ENCODE measurements at places on chromosomes 11 and 22. TPM values are rescaled to one million over a fixed set of nuclear protein-coding genes. Genes with fewer than 3 reads are reported as not detected.

Gene MGAT3
- total RNA-seq, result 28.0 TPM

Gene RELT
- 92.4 TPM for total RNA-seq

Gene HBE1
- total RNA-seq, result not detected

Gene PVALB
- not detected for total RNA-seq

Gene OR10A2
- not detected for total RNA-seq

Gene PAX6
- not detected for total RNA-seq

Gene FAT3
- not detected for total RNA-seq

Gene KRTAP5-1
- total RNA-seq, result not detected

Gene KIAA1671
- total RNA-seq, result 0.02 TPM

DNA sequence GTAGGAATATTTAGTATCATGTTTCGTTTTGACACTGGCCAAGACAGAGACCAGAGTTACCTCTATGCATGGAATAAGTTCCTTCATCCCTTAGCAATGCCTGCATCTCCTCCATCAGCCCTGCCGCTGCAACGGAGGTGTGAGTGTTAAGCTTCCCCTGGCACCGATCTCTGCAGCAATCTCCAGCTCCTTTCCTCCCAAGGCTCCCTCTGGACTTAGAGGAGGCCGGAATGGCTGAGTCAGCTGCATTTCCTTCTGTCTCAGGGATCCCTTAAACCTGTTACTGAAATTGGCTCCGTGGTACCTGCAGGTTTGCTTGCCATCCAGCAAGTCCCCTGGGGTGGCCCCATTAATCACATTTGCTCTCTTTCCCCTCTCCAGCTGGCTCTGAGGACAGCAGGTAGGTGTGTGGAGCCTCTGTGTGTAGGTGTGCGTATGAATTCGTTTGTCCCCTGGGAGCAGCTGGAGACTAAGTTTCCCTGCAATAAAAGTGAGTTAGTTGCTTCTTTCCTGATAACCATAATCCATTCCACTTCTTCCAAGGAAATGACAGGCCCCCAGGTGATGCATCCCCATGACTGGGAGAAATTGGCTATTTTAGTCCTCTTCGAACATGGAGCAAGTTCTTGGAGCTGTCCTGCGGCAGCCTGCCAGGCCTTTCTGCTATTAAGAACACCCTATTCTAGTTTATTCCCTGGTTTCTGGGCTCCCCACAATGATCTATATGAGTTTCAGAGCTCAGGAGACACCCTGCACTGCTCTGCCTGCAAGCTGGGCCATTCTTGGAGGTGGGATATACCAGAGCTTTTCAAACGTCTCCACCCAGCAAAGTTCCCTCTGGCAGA lies 457.2 kb upstream of the CADM1 start:
- no peak for DNase-seq

DNA sequence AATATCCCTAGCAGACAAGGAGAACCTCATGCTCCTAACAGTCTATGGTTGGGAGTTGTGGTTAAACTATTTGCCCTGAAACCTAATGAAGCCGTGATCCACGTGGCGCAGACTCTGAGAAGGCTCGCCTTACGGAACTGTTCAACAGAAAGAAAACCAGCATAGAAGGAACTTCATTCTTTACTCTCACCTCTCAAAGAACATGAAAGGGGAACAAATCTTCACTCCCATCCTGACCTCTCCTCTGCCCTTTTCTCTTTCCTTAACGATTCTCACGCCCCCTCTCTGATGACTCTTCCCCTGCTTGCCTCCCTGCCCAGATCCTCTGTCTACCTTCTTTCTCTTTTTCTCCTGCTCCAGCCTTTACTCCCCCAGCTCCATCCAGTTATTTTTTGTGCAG lies 54.2 kb downstream of the IRAG1 start:
- DNase-seq, result peak; percentile 43

- DNase-seq, result no peak
These were observed 53.7 kb downstream of the UBASH3B start for GRCh38 chr11:122709039-122709760.

GRCh38 chr22:44448271-44448830 lies 49.7 kb downstream of the RTL6 start:
- no peak for DNase-seq

DNA sequence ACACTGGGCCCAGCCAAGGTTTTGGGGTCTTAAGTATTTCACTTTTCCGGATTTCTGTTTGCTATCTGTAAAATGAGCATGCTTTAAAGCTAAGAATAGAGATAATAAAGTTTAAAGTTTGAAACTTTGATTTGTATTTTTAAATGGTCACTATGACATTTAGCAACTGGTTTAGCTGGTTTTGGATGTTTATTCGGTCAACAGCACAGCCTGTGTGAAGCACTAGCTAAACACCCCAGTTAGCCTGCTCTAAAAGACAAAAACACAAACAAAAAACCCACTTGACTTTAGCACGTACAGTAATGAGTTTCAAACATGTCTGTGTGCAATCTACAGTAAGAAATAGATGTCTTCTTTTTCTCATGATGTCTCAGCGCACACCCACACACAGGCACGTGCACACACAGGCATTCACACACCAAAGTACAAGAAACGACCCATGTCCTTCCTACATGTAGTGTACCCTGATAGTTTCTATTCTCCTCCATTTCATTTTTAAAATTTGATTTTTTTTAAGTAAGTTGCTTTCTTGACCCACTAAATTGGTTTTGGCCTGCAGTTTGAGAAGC lies 29.4 kb downstream of the SLC1A2 start:
- peak; percentile 5 for DNase-seq

- no peak for DNase-seq
These were observed 1.4 kb downstream of the PCF11 start for GRCh38 chr11:83158357-83158786.

DNA sequence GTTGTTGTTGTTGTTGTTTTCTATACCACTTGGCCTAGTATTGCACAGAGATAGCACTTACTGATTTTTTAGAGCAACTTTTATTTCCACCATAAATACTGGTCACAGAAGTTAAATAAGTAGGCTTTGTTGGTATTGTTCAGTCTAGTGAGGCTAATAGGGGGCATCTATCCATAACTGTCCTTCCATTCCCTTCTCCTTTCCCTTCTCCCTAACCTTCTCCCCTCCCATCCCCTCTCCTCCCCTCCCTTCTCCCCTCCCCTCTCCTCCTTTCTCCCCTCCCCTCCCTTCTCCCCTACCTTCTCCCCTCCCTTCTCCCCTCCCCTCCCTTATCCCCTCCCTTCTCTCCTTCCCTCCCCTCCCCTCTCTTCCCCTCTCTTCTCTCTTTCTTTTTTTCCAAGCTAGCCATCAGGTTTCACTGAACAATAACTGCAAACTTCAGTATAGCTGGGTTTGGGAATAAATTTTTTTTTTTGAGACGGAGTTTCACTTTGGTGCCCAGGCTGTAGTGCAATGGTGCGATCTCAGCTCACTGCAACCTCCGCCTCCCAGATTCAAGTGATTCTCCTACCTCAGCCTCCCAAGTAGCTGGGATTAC lies 56.5 kb downstream of the STIM1 start:
- DNase-seq, result no peak

GRCh38 chr11:106306942-106307341 lies 229.5 kb downstream of the AASDHPPT start:
- DNase-seq, result no peak

DNA sequence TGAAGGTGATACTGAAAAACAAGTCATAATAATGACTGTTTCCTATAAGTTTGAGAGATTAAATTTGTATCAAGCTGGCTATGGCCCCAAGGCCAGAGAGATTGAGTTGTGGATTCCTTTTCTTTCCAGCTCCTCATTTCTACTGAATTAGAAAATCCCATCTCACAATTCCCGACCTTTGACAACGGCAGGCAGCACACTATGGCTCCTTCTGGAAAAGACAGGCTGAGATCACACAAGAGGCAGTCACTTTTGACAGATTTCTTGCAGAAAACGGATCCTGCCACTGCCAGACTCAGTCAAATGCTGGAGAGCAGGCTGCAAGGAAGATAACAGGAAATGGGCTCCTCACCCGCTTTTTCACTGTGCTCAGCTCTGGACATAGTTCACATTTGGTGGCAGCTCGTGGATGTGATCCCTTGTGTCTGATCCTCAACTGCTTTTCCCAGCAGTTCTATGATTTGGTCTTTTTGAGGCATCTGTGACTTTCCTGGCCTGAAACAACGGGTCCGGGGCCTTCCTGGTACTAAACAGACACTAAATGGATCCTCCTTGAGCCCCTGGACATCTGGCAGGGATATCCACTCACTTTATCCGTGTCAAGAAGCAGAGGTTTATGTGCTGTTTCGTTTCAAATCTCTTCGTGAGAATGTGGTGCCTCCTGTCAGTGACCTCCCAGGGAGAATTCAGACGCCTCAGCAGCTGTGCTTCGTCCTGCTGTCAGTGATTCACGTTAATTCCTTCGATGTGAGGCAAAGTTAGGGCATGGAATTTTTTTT lies 26.1 kb upstream of the RTL6 start:
- no peak for DNase-seq

GRCh38 chr11:12397931-12398334 lies 20.6 kb downstream of the PARVA start:
- DNase-seq, result no peak

GRCh38 chr11:69637941-69638871 lies 2.8 kb upstream of the CCND1 start:
- peak; percentile 53 for DNase-seq

DNA sequence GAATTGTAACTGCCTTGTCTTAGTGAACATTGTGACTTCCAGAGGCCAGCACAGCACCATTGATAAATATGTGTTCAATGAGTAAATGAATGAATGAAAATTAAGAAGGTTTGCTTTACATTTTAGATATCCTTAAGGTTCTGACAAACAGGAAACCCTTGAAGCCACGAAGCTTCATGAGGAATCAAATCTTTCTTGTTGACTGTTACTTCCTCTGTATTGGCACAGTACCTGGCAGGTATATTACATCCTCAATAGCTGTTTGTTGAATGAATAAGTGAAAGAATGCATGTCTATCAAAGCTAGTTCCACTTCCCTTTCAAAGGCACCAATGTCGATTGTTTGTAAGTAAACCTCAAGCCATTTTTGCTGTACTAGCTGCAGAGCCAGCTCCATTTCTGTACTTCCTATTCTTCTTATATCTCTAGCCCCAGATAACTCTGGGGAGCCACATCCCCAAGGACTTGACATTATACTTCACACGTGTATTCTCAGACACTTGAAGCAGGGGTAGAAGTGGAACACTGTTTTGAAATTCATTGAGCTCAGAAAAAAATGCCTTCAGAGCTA lies 140.3 kb upstream of the RAG2 start:
- DNase-seq, result no peak

- DNase-seq, result peak; percentile 87
These were observed 28.3 kb downstream of the SERHL2 start for GRCh38 chr22:42581762-42582716.

DNA sequence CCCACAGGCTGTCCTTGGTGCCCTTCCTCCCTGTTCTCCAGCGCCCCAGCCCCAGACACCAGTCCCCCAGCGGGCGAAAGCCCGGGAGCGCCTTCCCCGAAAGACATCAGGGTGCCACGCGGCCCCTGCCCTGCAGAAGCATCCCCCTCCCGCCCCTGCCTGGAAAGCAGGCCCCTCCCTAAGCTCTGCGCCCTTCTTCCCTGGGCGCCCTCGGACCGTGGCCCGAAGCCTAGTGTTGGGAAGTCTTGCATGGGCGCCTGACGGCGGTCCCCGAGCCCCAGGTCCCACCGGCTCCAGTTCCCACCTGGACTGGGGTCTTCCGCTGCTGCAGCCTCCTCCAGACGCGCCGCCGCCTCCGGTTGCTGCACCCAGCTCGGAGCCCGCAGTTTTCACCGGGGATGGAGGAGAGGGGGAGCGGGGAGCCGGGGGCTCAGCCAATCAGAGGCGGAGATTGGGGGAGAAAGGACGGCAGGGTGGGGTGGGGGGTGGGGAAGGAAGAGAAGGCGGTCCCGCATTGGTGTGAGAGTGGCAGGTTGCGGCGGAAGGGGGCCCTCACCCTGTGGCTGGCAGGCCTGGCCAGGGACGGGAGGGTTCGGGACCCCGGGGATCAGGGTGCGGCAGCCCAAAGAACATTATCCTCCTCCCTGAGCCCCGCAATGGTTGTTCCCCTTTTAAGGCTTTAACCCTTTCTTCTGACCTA lies at the start of gene THY1:
Gene THY1, minus strand, starts transcription at position 364 of the 700 bp plus-strand sequence. CDS start 2,267 bp downstream, outside the sequence.
- no peak for DNase-seq

GRCh38 chr11:957212-957920 lies 31.7 kb downstream of the AP2A2 start:
- DNase-seq, result no peak

DNA sequence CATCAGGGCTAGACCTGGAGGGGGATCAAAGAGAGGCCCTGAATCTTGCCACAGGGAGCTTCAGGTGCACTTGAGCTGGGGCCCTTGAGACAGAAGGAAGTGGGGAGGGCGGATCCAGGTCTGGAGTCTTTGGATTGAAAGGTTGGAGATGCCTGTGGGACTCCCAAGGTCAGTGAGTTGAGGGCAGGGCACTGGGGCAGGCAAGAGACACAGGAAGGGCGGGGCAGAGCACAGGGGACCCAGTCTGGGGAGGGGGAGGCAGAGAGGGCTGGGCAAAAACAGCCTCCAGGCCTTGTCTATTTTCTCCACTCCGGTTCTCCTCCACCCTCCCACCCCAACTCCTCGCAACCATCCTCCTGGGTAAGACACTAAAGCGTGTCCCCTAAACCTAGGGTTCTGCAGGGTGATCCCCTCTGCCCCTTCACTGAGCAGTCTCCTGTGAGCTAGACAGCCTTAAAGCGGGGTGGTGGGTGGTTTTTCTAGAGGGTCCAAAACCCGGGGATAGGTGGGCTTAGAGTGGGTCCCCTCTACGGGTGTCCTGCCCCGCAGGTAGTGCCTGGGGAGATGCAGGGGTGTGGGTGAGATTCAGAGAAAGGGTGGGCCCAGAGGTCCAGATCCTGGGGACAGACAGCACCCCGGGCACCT lies 38.6 kb upstream of the CELSR1 start:
- DNase-seq, result no peak

DNA sequence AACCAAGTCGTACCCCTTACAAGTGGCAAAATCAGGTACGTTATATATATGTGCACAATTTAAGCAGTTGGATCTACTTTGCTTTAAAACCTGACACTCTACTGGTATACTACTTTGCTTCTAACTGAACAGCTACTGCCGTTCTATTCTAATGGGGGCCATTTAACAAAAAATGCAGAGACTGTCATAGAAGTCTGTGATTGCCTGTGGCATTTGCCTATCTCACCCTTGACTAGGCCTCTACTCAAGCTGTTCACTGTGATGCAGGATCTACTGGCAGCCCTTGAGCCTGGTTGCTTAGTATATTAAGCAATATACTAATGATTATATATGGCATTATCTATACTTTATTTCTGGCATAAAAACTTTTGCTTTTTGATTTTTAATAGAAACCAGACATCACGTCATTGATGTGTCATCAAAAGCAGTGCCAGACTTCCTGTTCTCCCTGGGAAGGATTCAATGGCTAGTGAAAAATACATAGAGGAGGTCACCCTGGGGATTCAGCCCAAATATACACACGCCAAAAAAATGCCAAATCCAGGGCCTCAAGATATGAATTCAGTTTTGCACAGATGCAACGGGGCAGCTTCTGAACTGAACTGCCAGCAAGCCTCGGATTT lies 40.0 kb upstream of the FIBIN start:
- no peak for DNase-seq

Data from B cell (primary cell).